HTR-8/SVneo (cell line): ENCODE measurements at places on chromosomes 2 and 18.

- DNase-seq = peak; percentile 75
Measured at GRCh38 chr2:23404426-23404825, 19.4 kb downstream of the KLHL29 start.

DNA sequence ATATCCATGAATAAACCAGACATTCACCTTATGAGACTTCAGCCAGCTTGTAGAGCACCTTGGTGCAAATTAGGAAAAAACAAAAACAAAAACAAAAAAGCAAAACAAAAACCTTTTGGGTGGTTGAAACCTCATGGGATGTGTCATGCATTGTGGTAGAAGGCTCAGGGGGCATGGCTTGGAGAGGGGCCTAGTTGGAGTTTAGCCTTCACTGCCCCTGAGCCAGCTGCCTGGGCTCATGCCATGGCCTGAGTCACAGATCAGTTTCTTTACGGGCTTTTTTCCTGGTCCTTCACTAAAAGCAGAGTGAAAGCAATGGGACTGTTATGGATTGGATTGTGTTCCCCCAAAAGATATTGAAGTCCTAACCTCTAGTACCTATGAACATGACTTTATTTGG lies 22.0 kb upstream of the DAPL1 start:
- DNase-seq = no peak

DNA sequence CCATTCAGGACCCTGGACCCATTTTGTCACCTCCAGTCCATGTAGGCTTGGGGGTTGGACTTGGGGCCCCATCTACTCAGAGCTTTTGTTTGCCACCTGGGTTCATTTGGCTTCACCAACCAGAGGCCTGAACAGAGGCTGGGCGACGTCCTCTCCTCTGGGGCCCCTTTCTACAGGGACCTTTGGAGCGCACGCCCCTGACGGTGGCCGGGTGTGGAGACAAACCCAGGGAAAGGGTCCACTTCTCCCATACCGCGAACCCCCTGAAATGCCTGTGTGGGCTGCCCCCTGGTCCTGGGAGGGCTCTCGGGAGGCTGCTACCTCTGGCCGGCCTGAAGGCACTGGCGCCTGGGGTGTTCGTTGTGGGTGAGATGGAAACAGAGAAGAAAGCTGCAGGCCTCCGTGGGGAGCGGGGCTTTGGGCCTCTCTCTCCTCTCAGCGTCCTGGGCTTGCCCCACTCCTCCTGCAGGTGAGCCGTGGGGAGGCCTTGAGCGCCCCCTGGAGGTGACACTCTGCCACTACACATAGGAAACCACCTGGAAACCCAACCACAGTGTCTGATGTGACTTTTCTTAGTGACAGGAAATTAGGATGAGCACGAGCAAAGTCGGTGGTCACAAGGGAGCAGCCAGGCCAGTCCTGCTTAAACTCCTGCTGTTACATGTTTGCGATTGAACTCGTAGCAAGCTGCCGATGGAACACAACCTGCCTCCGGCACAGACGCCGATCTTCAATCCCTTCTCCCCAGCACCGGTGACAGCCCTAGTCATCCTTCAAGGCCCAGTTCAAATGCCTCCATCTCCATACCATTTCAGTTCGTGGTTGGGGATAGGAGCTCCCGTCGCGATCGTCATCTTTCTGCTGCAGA lies 12.0 kb upstream of the NTSR2 start:
- DNase-seq = peak; percentile 82

GRCh38 chr2:176117823-176118371 lies 1.3 kb downstream of the HOXD10 start:
- DNase-seq = no peak

DNA sequence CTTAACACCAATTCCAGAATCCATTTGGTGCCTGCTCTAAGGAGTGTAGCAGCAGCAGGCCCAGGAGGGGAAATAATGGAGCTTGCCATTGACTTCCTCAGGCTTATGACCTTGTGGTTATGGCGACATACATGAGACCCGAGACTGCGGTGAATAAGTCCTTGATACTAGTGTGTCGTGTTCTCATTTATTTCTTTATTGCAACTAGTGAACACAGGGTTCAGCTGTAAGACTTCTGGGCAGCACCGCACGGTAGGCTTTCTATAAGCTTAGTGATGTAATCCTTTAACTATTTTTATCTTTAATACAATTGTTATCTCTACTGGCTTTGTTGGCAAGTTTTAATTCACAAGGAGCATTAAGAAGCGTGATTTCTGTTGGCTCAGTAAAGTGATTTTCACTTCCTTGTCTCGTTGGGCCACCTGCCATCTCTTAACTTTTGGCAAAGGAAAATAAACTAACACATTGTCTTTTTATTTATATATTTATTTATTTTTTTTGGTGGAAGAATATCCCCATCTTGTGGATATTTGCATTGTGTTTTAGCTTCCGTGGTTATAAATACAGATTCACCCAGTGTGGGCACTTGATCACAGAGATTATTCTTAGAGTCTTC lies 139.8 kb downstream of the LTBP1 start:
- no peak for DNase-seq

GRCh38 chr2:75194184-75194868 lies 5.0 kb downstream of the TACR1 start:
- no peak for DNase-seq

- no peak for DNase-seq
Measured at GRCh38 chr2:157244691-157245090, 12.8 kb upstream of the GALNT5 start.

DNA sequence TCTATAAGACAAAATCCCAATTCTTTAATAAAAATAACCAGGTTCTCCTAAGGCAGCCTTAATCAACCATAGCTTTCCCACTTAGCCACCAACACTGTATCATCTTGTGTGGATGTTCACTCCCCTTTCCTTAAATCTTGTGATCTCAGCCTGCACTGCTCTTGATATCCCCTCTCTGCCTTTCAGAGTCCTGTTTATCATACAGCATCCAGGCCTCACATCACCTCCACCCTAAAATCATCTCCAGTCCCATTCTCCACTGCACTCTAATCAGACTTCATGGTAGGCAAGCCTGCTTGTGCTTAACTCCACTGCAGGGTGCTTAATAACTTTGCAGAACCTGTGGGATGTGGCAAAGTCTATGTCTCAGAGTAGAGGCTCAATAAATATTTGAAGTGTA lies 18.8 kb downstream of the ARHGAP15 start:
- no peak for DNase-seq

DNA sequence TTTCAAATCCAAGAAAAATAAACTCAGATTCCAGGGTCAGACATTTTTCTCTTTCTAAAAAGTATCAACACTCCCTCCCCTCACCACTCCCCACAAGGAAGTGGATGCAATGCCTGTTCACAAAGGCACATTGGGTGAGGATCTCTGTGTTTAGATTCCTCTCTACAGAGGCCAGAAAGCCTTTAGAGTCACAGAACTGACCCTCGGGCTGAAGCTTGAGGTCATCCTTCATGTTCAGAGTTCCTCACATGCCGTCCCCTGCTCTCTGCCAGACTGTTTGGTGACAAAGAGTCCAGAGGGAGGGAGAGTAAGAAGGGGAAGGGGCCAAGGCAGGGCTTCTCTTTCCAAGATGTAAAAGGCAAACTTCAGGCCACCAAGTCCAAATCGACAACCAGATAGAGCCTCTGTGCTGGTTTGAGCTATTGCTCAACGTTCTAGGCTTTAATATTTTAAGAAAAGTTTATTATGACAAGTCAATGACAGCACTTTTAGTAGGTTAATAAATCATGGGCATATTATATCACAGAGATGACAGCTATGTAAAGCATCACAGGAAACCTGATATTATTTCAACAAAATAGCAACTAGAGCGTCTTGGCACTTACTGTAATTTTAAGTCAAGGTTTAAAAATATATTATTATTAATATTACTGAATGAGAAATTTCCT lies 269.4 kb downstream of the ETAA1 start:
- DNase-seq = peak; percentile 26

DNA sequence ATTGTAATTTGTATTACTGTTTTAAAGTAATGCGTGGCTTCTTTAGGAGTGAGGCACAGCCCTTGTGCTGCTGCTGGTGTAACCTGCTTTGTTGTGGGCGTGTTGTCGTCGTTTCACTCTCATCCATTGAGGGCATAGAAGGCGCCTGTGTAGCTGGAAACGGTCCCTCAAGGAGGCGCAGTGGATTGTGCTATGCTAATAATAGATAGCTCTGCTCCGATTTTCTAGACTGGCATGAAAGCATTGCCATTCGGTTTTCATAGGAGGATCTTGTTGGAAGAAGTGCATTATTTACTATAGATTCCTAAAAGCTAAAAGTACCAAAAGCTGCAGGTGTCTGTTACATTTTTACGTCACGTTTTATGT lies 17.9 kb downstream of the RAB12 start:
- DNase-seq = no peak

DNA sequence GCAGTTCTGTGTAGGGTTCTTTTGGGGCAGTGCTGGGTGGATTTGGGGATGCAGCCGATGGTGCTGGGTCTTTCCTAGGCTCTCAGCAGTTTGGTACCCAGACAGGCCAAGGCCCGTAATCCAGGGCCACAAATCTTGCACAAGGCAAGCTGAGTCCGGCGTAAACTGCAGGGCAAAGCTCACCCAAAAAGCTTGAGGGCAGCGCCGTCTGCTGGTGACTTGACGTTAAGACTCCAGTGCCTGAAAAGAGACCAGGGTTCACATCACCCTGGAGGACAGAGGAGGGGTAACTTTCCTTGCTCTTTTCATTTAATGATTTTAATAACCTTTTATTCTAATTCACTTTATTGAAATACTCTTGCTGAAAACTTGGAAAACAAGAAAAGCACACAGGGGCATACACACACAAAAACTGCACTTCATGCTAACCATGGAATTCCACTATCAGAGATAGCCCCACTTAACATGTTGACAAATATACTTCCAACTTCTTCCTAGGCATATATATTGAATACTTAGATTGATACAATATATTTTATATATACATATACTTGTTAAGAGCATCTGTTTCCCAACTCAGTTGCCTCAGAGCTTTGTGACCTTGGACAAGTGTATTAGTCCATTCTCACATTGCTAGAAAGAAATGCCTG lies 38.9 kb downstream of the CNGA3 start:
- peak; percentile 92 for DNase-seq

DNA sequence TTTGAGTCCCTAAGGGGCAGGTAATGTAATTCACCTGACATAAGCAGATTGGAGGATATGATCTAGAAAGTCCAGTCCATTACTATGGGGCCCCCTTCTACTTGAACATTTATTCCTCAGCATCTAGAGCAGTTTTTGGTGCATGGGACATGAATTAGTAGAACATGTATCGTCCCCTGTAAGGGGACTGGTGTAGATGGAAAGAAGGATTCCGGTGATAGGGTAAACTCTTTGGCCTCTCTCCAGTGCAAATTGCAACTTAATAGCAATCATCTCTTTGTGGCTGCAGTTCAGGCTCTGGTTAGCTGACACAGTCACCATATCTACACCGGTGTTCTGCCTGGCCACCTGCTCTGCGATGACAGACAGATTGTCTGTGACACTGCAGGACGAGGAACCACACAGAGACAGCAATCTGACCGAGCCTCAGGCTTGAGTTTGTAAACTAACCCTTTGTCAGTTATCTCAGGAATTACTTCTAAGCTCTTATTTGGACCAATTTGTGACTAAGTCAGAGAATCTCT lies 6.4 kb upstream of the SLC8A1 start:
- DNase-seq = no peak

DNA sequence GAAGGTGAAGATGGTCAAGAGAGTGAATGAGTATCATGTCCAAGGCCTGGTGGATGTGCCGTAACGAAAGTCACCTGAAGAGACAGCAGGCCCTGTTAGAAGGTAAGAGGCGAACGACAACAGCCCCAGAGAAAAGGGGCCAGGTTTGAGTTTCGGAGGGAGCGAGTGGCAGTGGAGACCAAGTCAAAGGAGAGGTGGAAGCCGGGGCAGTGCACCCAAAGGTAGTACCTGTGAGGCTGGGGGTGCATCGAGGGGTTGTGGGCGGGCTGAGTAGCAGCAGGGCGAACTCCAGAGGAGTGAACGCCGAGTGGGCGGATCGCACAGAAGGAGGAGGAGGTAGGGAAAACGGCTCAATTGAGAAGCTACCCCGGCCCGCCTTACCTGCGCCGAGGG lies 358 bp downstream of the USP37 start:
- DNase-seq = no peak

DNA sequence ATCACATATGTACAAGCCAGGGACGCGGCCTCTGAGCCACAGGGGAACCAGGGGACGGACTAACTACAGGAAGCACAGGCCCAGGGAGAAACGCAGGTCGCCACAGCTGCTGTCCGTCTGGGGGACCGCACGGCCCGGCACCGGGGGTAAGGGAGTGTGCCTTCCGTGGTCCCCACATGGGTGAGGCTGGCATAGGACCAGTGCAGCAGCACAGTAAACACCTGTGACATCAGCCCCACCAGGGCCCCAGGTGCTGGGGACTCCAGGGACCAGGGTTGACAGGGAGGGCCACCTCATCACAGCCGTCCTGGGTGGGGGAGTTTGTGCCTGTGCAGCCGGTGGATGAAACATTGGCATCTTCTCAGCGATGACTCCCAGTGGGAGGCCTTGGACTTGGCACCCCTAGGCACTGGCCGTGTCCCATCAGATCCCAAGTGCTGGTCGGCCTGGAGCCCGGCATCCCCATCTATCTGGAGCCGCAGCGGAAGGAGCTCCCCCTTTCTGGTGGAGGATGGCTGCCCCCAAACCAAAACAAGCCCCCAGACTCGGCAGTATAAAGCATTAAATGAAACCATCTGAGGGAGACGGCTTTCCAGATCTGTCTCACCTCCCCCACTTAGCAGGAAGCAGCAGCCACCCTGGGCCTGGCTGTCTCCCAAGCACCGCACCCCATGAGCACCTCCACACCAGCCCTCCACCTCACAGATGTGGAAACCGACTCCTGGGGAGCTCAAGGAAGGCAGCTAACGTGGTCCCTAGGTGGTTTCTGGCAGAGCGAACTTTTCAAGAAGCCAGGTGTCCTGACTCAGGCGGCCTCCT lies 22.5 kb downstream of the AQP12A start:
- DNase-seq = no peak

DNA sequence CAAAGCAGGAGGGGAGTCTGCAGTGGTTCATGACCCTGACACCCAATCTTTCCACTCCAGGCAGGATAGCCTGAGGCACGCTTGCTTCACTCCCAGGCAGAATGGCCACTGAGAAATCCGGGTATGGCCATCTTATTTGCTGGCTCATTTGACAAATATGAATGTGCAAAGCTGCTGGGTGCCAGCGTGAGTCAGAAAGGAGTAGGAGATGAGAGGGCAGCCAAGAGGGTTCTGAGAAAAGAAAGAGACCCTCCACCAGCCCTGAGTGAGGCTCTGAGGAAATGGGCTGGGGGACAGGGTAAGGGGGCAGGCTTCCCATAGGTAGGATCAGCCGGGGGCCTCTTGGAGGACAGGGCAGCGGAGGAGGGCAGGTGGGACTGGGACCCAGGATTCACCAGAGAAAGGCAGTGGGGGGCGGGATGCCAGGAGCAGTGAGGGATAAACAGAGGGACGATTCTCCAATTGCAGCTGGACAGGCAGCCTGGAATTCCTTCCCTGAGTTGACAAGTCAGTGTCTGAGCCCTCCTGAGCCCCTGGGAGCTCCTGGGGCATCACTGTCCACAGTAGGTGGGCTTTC lies 15.2 kb downstream of the RAMP1 start:
- DNase-seq = peak; percentile 85

DNA sequence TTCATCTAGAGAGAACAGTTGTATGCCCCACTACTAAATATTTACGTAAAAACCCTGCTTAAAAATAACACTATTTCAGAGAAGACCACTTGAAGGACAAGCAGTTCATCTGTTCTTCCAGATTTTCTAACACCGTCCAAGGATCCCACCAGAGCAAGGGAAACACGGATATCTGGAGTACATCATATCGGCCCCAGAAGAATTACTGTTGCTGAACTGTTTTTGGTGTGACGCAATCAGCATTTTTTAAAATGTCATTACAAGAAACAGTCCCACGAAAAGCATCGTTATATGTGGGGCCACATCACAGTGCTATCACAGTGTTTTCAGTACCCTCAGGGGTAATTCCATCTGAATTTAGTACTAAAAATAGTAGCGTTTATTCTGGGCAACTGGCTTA lies 134.5 kb upstream of the PKDCC start:
- no peak for DNase-seq
